ENCODE measurements at places on chromosomes 2 and 18. TPM values are rescaled to one million over a fixed set of nuclear protein-coding genes. Genes with fewer than 3 reads are reported as not detected.

SANBR gene
- 3.5 TPM for polyA plus RNA-seq

PLEKHH2 gene
- polyA plus RNA-seq: 1.4 TPM

ANKRD36C gene
- 0.38 TPM for polyA plus RNA-seq

SLC25A12 gene
- polyA plus RNA-seq: 37.5 TPM

LIMS3 gene
- 1.0 TPM for polyA plus RNA-seq

DQX1 gene
- not detected for polyA plus RNA-seq

SP110 gene
- polyA plus RNA-seq: 5.6 TPM

KHK gene
- 2.2 TPM for polyA plus RNA-seq

HMSD gene
- polyA plus RNA-seq: 0.03 TPM

SERPINB12 gene
- not detected for polyA plus RNA-seq

LAMA1 gene
- 0.75 TPM for polyA plus RNA-seq

ESPNL gene
- polyA plus RNA-seq: 0.01 TPM

SERPINB3 gene
- not detected for polyA plus RNA-seq

CAPN14 gene
- 0.37 TPM for polyA plus RNA-seq

TXNDC2 gene
- polyA plus RNA-seq: 0.04 TPM

BMP10 gene
- not detected for polyA plus RNA-seq

RAB17 gene
- 7.6 TPM for polyA plus RNA-seq

SERPINB13 gene
- 0.04 TPM for polyA plus RNA-seq

IL18R1 gene
- 2.3 TPM for polyA plus RNA-seq

NEB gene
- 0.33 TPM for polyA plus RNA-seq
